ENCODE measurements at places on chromosomes 2 and 18. TPM values are rescaled to one million over a fixed set of nuclear protein-coding genes. Genes with fewer than 3 reads are reported as not detected.

GRCh38 chr2:214401580-214401979, 9.3 kb upstream of the VWC2L start:
- H3K4me3 ChIP-seq = no peak overlapping the region
- DNase-seq = no peak
- H3K27ac ChIP-seq = no peak overlapping the region

DNA sequence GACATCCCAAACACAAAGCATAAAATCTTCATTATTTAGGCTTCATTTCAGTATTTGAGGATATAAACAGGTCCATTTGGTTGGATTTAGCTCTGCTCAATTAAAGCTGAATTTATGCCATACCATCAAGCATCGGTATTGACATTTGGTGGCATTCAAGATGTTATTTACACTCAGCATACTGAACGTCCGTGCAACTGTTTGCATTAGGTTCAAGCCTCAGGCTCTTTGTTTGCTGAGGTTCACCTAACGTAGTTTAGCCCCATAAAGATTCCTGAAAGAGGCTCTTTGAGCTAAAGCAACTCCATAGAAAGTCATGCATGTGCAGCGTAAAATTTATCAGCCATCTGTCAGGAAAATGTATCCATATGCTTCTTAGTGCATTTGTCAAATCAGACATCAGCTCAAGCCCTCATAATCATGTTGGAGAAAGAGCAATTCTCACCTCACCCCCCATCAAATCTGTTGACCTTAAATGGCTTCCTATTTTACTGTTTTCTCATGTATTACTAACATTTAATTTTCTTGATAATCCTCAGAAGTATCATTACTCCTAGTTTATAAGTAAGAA, 366.9 kb downstream of the EPHA4 start:
- no peaks in the 10 kb centered on the region for H3K27me3 ChIP-seq
- H3K27ac ChIP-seq = no peak overlapping the region
- H3K36me3 ChIP-seq = no peaks in the 10 kb centered on the region
- DNase-seq = no peak
- H3K4me3 ChIP-seq = no peak overlapping the region
- no peaks in the 10 kb centered on the region for H3K4me1 ChIP-seq

IL1RL2 gene
- total RNA-seq = not detected

C2orf69 gene
- total RNA-seq = 13.7 TPM

GRCh38 chr2:17894005-17894404, 15.5 kb downstream of the KCNS3 start:
- no peak for DNase-seq
- no peak overlapping the region for H3K4me3 ChIP-seq
- H3K36me3 ChIP-seq = no peaks in the 10 kb centered on the region
- H3K27ac ChIP-seq = no peak overlapping the region
- peaks cover 14% of the 10 kb centered on the region for H3K27me3 ChIP-seq

DNA sequence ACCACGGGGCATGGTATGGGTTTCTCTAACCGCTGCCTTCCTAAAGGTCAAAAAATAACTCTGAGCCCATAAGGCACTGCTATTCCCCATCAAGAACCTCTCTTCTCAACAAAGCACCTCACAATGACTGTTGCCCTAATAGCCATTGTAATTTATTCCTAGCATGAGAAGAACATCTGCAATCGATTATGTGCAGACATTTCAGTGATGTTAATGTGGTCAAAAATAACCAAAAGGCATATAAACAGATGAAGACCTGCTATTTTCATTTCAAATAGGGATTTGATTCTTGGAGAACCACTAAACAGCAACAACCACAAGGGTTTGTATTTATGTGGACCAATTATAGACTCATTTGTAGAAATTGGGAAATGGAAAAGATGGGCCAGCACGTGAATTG, 356.6 kb downstream of the FBXO15 start:
- no peak for DNase-seq
- H3K27me3 ChIP-seq = no peaks in the 10 kb centered on the region
- no peak overlapping the region for H3K27ac ChIP-seq
- H3K4me3 ChIP-seq = no peak overlapping the region
- H3K36me3 ChIP-seq = no peaks in the 10 kb centered on the region

Measured in CD4-positive, alpha-beta T cell (primary cell).